ENCODE measurements at places on chromosomes 2 and 18. TPM values are rescaled to one million over a fixed set of nuclear protein-coding genes. Genes with fewer than 3 reads are reported as not detected.

DNA sequence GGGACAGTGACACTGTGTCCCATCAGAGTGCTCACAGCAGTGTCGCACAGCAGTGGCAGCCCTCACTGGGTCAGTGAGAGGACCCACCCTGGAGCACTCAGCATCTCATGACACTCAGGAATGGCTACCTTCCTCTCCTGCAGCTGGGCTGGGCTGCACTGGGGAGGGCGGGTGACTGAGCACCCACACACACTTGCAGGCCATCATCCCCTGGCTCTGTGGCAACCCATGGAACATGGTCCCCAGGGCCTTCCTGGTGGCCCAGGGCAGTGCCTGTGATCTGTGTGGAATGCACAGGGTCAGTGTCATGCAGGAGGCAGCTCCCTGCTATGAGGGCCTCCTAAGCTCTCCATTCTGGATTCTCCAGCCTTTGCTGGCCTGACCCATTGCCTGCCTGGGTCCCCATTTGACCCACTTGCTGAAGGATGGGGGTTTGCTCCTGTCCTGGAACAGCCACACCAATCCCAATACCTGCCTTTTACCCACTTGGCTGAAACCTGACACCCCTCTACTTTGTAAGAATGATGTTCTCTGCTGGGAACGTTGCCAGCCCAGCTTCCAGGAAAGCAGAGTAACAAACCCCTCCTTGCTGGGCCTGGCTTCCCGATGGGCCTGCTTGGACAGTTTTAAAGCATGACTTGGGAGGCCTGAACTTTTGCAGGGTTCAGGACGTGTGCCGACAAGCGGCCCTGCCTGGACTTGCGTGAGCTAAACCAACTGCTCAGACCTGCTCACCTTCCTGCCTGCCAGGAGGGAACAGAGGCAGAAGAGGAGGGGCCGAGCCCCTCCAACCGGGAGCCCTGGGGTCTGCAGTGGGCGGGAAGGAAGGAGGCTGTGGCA lies 13.7 kb downstream of the HS6ST1 start:
- no peaks in the 10 kb centered on the region for H3K27me3 ChIP-seq
- DNase-seq: no peak
- H3K36me3 ChIP-seq: no peaks in the 10 kb centered on the region

POTEI gene
- not detected for total RNA-seq

DNA sequence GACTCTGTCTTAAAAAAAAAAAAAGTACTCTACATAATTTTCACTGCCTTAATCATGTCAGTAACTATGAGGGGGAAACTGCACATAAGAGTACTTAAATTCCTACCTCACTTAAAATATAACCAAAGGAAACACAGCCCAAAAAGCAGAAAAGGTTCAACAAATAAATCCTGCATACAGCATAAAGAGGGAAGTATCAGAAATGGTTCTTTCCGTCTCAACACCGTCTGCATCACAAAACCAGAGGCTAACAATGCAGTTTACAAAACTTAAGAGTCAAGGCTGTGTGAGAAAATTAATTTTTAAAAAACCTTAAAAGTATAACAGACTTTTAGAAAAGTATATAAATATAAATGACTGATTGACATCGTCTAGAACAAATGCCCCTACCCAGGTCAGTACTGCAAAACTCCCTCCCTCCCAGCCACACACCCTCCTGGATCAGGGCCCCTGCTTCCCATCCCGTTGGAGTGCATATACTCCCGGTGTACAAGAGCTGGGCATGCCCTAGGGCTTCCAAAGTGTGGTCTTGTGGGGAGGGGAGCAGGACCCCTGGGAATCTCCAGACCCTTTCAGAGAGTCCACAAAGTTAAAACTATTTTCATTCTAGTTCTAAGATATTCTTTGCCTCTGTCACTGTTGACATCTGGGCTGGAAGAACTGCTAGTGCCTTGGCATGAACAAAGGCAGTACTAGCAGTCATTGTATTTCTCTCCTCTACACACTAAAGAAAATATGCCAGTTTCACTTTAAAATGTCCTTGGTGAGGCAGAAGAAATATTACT lies 67.0 kb upstream of the SERTAD2 start:
- H3K4me3 ChIP-seq: no peak overlapping the region
- no peaks in the 10 kb centered on the region for H3K27me3 ChIP-seq
- DNase-seq: no peak
- H3K4me1 ChIP-seq: no peaks in the 10 kb centered on the region
- H3K36me3 ChIP-seq: no peaks in the 10 kb centered on the region

DNA sequence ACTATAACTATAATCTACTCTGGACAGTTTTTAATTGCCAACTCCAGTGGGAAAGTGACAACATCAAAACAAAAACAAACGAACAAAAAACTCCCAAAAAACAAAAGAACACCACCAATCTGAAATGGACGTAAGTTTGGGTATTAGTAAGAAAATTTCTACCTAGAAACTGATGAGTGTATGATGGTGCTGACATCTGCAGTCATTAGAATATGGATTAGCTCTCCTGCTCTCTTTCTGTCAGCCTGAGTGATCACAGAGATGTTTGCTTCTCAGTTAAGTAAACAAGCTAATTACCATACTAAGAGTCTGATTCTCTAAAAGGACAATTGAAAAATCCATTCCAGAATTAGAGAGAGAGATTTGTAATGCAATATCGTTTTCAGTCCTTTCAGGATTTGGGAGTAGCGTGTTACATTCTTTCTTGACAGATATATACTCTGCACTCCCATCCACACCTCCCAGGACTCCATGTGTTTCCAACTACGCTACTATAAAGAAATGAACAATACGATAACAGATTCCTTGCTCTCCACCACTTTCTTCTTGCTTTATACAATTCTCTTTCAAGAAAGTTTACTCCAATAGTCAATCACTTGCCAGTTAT lies 1347.4 kb upstream of the PIK3C3 start:
- H3K4me3 ChIP-seq: no peak overlapping the region
- no peaks in the 10 kb centered on the region for H3K36me3 ChIP-seq
- no peaks in the 10 kb centered on the region for H3K4me1 ChIP-seq
- no peak for DNase-seq

DNA sequence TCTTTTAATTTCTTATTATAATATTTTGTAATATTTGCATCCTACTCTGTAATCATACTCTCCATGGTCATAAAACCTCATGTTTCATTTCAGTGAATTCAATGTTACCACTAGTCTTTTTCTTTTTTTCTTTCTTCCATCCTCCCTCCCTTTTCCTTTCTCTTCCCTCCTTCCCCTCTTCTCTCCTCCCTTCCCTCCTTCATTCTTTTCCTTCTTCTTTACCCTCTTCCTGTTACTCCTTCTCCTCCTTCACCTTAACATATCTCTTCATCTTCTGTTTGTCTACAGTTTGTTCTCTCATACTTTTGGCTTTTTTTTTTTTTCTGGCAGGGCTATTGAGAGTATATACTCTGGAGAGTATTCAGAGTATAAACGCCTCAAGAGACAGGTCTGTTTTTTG lies 491.6 kb upstream of the ID2 start:
- no peak for DNase-seq
- no peaks in the 10 kb centered on the region for H3K4me1 ChIP-seq
- H3K4me3 ChIP-seq: no peak overlapping the region
- H3K27ac ChIP-seq: no peak overlapping the region
- no peaks in the 10 kb centered on the region for H3K27me3 ChIP-seq

DNA sequence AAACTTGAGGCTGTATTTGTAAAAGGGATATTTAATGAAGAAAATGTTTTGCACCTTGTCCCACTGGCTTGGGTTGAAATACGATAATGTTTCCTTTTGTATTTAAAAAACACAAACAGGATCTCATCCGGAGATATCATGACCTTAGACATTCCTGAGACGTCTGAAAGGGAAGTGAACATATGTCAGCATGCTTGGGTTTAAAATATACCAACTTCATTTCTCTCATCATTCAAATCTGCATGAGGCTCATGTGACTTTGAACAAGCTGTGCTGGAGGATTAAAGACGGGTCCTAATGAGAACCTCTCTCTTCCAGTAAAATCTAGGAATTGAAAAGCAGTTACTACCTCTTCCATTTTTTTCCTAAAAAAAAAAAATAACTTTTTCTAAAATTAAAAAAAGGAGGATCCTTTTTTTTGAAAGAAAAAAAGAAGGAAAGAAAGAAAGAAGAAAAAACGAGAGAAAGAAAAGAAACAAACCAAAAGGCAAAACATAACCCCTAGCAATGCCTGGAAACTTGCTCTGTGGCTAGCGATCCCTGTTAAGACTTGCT lies 106.8 kb upstream of the ZFP36L2 start:
- no peak overlapping the region for H3K4me3 ChIP-seq
- no peak overlapping the region for H3K27ac ChIP-seq
- H3K4me1 ChIP-seq: no peaks in the 10 kb centered on the region
- peaks cover 7% of the 10 kb centered on the region for H3K36me3 ChIP-seq

DNA sequence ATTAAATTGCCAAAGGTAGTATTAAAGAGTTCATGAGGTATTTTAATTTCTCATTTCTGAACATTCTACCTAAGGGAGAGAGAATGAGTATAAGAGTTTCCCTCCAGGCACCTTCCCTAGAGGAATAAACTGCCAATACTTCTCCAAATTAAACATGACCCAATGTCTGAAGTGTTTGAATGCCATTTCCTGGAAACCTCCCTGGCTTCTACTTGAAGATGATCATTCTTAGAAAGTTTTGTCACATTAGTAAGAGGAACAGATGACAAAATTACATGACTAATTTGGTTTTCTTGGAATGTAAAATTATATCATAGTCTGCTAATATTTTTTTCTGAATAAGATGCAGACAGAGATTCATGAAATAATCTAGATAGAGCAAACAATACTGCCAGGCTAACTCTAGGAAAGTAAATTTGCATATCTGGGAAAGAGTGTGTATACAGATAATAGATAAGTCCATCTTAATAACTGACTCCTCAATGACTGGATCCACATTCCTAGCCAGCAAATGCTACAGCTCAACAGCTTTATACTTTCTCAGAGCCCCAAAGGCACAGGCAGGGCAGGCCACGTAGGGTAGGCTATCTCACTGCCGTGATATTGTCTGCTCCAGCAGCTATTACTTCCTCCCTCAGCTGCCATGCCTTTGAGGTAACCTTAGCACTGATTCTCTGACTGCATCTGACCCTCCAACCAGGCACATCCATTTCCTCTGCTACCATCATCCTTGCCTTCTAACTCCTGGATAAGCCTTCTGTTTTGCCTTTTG lies 630.8 kb upstream of the PIK3C3 start:
- H3K27me3 ChIP-seq: no peaks in the 10 kb centered on the region
- no peak for DNase-seq
- H3K36me3 ChIP-seq: no peaks in the 10 kb centered on the region
- no peak overlapping the region for H3K27ac ChIP-seq

- H3K4me1 ChIP-seq: no peaks in the 10 kb centered on the region
- no peak for DNase-seq
- H3K27ac ChIP-seq: no peak overlapping the region
- no peak overlapping the region for H3K4me3 ChIP-seq
- no peaks in the 10 kb centered on the region for H3K27me3 ChIP-seq
Observed at GRCh38 chr2:127277028-127277427, 16.9 kb downstream of the ERCC3 start.

DNA sequence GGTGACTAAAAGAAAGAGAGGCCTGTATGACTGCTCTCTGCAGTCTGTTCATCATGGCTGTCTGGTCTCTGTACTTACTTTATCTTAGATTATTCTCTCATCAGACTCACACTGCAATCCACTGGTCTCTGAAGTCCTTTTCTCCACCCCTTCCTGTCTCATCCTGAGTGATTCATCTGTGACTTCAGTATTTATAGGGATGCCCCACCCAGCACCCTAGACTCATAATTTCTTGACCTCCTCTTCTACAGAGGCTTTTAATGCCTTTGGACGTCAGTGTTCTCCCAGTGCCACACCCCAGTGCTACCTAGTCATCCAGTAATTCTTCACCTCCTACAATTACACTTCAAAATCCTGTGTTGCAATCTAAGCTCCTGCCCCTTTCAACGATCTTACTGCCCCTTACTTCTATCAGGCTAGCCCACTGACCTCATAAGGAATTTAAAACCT lies 14.9 kb upstream of the ITPRID2 start:
- H3K27me3 ChIP-seq: no peaks in the 10 kb centered on the region
- H3K4me3 ChIP-seq: no peak overlapping the region
- DNase-seq: no peak
- no peaks in the 10 kb centered on the region for H3K4me1 ChIP-seq
- H3K36me3 ChIP-seq: no peaks in the 10 kb centered on the region

TIA1 gene
- 107 TPM for total RNA-seq

DNA sequence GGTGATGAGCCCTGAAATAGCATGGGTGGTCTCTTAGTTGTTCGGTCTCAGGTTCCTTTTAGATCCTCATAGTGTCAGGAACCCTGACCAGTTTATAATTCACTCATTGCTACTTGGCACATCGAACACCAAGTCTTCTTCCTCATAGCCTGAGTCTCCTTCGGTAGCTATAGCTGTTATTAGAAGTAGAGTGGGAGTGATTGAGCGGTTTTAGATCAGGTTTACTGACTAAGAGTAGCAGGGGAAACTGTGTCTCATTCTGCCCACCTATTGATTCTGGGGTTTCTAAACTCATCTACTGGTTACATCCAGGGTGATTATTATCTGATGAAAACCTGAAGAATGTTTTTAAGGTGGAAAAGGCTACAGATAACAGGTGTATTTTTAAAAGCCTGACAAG lies 114.6 kb downstream of the SETBP1 start:
- H3K36me3 ChIP-seq: no peaks in the 10 kb centered on the region
- no peak for DNase-seq
- H3K27ac ChIP-seq: no peak overlapping the region
- no peaks in the 10 kb centered on the region for H3K4me1 ChIP-seq
- no peak overlapping the region for H3K4me3 ChIP-seq

- no peak overlapping the region for H3K27ac ChIP-seq
- H3K4me1 ChIP-seq: no peaks in the 10 kb centered on the region
- H3K36me3 ChIP-seq: no peaks in the 10 kb centered on the region
Observed at GRCh38 chr2:166188084-166188483, 60.3 kb upstream of the SCN1A start.

DNA sequence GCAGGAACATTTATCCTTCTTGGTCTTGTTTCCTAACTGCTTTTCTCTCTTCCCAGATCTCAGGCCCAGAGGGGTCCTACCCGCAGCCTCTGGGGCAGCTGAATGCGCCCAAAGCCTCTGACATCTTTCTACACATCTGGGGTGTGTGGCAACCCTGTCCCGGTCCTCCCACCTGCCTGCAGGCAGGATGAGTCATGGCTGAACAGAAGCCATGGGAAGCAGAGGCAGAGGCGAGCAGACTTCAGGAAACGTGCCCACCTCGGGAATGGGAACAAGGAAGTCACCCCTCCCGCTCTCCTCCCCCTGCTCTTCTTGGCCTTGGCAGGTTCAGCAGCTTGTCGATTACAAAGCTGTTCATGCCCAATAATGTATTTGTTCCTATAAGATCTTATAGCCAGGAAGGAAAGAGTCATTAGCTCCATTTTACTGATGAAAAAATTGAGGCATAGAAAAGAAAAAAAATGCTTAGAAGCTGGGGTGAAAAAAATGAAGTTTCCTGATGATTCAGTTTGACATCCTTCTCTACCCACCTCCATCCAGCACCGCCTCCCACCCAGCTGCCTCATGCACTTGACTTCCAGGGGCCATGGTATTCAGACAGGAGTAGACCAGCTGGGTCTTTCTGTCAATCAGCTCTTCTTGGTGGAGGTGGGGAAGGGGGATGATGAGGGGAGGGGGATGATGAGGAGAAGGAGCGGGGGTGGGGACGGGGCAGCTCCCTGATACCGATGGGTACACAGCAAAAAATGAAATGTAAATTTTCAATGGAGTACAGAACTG lies 10.4 kb upstream of the KCNF1 start:
- no peak overlapping the region for H3K27ac ChIP-seq
- no peaks in the 10 kb centered on the region for H3K36me3 ChIP-seq
- H3K4me1 ChIP-seq: no peaks in the 10 kb centered on the region
- peaks cover 9% of the 10 kb centered on the region for H3K27me3 ChIP-seq
- DNase-seq: no peak

SERPINB10 gene
- total RNA-seq: not detected

GRCh38 chr2:130376433-130377293 lies 20.8 kb downstream of the PTPN18 start:
- H3K36me3 ChIP-seq: peaks cover 24% of the 10 kb centered on the region
- H3K4me3 ChIP-seq: no peak overlapping the region
- no peak overlapping the region for H3K27ac ChIP-seq

PROKR1 gene
- not detected for total RNA-seq

All from T-cell (primary cell).